ENCODE measurements at places on chromosomes 11 and 22.

DNA sequence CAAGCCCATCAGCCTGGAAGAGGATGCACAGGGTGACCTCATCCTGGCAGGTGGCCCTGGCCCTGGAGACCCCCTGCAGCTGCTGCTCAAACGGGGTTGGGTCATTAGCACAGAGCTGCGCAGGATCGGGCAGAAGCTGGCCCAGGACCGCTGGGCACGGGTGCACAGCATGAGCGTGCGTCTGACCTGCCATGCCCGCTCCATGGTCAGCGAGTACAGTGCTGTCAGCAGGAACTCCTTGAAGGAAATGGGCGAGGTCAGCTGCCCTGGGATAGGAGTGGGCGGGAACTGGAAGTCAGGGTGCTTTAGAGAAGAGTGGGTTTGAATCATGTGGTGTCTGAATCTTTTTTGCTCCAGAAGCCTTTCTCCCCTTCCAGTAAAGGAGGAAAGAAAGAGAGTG, 61.1 kb downstream of the INSC start:
- no peak for DNase-seq

GRCh38 chr11:82771781-82772180, 38.1 kb upstream of the FAM181B start:
- no peak for DNase-seq

- DNase-seq, result no peak
Measured at GRCh38 chr11:93444617-93445073, 98.5 kb downstream of the SMCO4 start.

DNA sequence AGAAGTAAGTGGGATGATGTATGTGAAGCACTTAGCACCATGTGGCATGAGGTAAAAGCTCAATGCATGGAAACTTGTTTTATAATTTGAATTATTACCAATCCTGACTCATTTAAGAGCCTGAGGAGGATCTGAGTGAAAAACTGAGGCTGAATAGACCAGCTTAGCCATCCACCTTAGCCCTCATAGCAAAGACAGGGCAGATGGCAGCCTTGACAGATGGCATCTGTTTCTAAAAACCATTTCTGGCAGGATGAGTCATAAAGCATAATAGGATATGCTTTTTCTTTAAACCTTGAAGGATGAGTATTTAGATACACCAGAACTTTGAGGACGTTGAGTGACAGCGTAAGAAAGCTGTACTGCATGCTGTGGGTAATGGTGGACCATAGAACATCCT, 61.0 kb upstream of the NAV2 start:
- DNase-seq, result no peak

- DNase-seq, result no peak
Measured at GRCh38 chr11:77411137-77411707, 62.7 kb downstream of the PAK1 start.

DNA sequence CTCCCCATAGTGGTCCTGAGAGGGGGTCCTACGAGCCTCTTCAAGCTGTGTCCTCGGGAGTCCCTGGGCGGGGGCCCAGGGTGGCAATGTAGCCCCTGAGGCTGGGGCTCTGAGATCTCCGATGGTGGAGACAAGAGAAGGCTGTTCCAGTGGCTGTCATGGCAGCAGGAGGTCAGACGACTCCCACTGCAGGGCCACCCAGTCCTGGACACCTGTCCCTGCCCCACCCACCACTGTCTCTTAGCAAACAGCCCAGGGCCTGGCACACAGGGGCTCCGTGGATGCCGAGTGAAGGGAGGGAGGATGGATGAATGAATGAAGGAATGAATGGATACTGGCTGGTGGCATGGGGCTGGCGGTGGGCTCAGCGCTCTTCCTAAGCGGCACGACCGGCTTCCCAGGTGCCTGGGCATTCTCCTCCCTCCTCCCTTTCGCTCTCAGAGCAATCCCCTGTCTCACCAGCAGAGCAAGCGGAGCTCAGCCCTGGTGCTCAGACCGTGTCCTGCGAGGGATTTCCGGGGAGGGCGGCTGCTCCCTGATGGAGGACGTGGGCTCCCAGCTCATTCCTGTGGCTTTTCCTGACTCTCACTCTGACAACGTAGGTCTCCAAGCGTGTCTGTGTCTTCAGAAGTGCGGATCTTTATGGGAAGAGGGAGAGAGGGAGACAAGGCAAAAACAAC, 1272.6 kb downstream of the BRD1 start:
- DNase-seq, result no peak

Measured in hematopoietic multipotent progenitor cell treated with erythropoietin and hydrocortisone succinate and interleukin-3 and kit ligand, for 15 days (in vitro differentiated cells).